ENCODE measurements at places on chromosomes 16 and 17.

DNA sequence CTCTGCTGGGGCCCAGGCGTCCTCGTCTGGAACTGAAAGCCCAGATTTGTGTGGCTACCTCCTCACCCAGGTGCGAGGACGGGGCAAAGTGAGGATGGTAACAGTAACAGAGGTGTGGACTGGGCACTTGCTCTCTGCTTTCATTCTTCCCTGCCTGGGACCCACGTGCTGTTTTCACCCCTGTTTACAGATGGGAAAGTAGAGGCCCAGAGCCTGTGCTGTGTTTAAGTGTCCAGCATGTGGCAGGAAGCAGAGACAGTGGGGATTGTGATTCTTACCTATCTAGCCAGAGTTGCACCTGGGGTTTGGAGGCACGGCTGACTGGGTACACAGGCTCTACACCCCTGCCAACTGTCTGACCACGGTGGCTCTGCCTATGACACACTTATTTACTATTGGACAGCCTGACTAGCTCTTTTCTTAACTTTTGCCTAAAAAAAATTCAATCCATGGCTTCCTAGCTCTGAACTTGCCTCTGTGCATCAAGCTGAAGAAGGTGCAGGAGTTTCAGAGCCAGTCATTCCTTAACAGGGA lies 155.4 kb downstream of the CLEC16A start:
- no peak for DNase-seq

- no peak for DNase-seq
Measured at GRCh38 chr16:50814541-50814940, 72.7 kb downstream of the CYLD start.

- no peak for DNase-seq
Measured at GRCh38 chr17:30961209-30962188, 9.3 kb upstream of the RNF135 start.

DNA sequence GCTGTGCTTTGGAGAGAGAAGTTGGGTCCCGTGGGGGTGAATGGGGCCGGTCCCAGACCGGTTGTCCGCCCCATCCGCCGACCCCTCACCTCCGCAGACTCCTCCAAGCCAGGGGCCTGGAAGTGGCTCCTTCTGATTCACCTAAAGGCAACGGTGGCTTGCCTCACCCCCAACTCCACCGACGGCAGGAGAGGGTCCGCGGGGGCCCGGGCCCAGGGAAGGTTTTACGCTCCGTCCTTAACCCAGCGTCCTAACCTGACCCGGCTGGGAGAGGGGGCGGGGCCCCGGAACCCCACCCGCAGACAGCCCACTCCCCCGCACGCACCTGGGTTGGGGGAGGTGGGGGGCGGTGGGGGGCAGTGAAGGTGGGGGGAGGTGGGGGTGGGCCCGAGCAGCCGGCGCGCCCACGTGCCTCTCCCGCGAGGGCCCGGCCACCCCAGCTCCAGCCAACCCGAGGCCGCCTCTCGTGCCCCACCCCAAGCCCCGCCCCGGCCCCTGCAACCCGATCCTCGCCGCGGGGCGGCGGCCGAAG lies 12.7 kb upstream of the CD300A start:
- peak; percentile 85 for DNase-seq

- no peak for DNase-seq
Measured at GRCh38 chr16:64809876-64810629, 311.8 kb downstream of the CDH11 start.

- DNase-seq = no peak
Measured at GRCh38 chr17:58268326-58268725, 12.4 kb downstream of the MPO start.

- no peak for DNase-seq
Measured at GRCh38 chr17:34098699-34099098, 156.4 kb upstream of the CCL2 start.

GRCh38 chr16:49019081-49019633 lies 262.5 kb downstream of the CBLN1 start:
- DNase-seq = no peak

GRCh38 chr17:79834565-79835469 lies 4.4 kb downstream of the CBX4 start:
- no peak for DNase-seq

- DNase-seq = no peak
Measured at GRCh38 chr16:38941-39892, 14.2 kb downstream of the POLR3K start.

DNA sequence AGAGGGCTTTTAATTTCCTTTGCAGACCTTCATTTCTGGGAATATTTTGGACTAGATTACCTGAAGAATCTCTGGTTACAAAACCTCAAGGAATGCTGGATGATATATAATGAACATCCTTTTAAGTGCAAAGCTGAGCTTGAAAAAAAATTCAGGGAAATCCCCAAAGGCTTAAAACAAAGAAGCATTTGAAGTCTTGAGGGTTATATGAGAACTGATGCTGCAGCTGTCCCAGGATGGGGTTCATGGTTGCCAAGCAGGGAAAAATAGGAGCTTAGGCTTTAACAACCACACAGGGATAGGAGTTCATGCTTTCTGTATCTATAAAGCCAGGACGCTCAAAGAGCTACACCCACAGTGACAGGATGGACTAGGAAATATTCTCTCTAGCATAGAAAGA lies 150.4 kb upstream of the IRX5 start:
- no peak for DNase-seq

DNA sequence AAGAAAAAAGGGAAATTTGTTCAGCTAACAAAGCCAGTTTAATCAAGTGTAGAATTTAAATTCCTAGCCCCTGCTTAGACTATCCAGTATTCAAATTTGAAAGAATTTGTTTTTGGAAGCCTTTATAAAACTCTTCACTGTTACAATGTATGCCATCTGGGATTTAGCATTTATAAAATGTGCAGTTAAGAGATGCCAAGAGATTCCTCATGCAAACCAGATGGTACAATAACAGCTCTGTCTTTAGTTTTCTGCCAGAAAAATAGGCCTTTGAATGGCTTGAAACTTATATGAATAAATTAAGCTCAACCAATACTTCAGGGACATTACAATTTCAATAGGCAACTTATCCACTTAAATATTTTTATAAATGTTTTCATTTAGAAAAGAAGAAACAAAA lies 6.8 kb upstream of the ANKS4B start:
- no peak for DNase-seq

- no peak for DNase-seq
Measured at GRCh38 chr16:14315683-14316320, 244.7 kb downstream of the MRTFB start.

GRCh38 chr17:41697122-41697962 lies 8.7 kb downstream of the EIF1 start:
- DNase-seq = no peak

DNA sequence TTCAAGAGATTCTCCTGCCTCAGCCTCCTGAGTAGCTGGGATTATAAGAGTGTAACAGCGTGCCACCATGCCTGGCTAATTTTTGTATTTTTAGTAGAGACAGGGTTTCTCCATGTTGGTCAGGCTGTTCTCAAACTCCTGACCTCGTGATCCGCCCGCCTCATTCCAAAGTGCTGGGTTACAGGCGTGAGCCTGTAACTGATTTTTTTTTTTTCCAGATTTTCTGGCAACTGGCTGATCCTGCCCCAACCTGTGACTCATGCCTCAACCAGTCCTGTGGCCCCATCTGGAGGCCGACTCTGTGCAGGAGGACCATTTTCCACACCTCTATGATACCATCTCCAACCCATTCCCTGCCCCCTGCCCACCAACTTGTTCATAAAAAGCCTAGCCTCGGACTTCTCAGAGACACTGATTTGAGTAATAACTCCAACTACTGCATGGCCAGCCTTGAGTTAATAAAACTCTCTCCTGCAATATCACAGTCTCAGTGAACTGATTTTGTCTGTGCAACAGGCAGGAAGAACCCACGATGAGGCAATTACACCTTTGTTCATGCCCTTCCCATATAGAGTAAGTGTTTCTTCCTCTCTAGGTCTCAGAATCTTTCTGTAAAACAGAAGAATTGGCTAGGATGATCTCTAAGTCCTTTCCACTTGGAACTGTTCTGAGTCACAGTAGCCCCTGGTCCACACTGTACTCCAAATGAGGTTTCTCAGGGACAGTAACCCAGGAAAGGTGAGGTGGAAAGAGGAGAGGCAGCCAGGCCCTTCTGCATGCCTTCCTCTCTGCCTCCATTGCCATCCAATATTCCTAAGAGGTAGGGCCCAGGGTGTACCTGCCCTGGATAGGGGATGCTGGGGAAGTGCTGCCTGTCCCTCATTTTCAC lies 8.8 kb upstream of the CNOT1 start:
- no peak for DNase-seq

DNA sequence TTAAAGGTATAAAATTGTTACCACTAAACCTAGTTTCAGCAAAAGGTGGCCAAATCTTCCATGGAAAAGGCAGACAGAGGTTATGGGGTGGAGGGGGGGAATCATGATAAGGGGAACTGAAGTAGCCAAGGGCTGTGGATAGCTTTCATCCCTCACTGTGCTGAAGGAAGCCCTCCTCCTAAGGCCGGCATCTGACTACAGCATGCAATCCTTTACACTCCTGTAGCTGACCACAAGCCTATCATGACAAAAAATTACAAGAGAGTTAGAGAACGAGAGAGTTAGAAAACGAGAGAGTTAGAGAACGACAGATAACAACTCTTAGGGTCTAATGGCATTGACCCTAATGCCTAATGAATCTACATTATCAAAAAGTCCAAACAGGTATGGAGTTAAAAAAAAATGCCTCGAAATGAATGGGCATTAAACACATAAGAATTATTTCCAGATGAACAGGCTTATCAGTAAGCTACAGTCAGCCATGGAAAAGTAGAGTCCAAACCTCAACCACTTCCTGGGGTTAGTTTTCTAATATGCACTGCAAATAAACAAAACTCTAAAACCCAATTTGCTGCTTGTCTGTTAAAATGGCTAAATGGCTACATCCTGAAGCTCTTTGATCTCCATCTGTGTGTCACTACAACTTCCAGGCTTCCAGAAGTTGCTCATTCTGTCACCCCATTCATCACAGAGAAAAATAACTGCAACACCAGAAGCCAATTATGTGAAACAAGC lies 29.7 kb downstream of the DUSP14 start:
- no peak for DNase-seq

GRCh38 chr17:58759522-58759921 lies 3.9 kb downstream of the PPM1E start:
- no peak for DNase-seq

GRCh38 chr16:27430923-27431484 lies 29.0 kb downstream of the IL21R start:
- no peak for DNase-seq

GRCh38 chr17:51666971-51667705 lies 406.8 kb downstream of the UTP18 start:
- no peak for DNase-seq

DNA sequence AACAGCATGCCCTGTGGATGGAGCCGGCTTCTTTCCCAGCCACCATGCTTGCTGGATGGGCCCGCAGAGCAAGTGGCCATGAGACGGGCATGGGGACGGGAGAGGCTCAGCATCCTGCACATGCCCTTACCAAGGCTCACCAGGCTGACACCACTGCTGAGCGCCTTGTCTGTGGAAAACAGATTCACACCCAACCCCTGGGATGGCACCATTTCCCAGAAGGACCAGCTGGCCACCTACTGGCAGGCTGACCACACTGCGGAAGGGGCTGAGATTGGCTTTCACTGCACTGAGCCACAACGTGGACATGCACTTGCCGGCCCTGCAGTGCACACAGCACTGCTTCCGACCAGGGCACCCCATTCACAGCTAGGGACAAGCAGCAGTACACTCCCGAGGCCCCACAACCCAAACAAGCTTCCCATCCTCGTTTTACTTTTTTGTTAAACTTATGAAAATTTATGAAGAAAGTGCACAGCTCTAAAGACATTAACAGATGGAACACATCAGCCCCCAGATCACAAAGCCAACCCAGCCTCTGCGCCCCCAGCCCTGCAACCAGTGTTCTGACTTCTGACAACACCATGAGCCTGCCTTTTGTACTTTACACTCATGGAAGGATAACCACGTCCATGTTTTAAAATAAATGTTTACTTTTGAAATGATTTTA lies 13.9 kb upstream of the KRTAP17-1 start:
- peak; percentile 48 for DNase-seq

- no peak for DNase-seq
Measured at GRCh38 chr16:87070657-87071056, 246.5 kb downstream of the C16orf95 start.

GRCh38 chr17:72362376-72363088 lies 241.7 kb downstream of the SOX9 start:
- no peak for DNase-seq

DNA sequence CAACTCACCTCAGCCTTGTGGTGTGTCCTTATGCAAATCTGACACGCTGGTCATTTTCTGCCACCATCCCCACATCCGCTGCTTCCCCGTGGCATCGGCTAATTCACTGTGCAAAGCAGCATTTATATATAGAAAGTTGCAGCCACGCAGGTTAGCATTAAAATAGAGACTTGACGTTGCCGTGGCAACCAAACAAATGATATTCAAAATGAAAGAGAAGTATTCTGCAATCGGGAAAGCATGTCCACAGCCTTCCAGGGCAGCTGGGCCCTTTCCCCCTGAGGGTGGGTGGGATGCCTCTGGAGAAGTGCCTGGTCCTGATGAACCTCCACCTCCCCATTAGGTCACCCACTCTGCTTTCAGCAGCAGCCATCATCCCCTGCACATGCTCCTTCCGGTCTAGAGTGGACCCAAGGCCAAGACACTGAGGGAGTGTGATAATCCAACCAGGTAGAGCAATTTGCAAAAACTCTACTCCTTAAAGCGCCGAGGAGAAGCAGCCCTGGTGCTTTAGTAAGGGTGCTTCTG lies 138.7 kb downstream of the GAS7 start:
- DNase-seq = no peak

GRCh38 chr16:81261049-81261648 lies 22.7 kb downstream of the BCO1 start:
- no peak for DNase-seq

- DNase-seq = no peak
Measured at GRCh38 chr16:63614429-63614828, 1507.4 kb downstream of the CDH11 start.

GRCh38 chr17:22507823-22508222 lies 815.5 kb downstream of the KCNJ18 start:
- DNase-seq = no peak

GRCh38 chr17:82297280-82297713 lies 20.1 kb downstream of the CD7 start:
- no peak for DNase-seq

DNA sequence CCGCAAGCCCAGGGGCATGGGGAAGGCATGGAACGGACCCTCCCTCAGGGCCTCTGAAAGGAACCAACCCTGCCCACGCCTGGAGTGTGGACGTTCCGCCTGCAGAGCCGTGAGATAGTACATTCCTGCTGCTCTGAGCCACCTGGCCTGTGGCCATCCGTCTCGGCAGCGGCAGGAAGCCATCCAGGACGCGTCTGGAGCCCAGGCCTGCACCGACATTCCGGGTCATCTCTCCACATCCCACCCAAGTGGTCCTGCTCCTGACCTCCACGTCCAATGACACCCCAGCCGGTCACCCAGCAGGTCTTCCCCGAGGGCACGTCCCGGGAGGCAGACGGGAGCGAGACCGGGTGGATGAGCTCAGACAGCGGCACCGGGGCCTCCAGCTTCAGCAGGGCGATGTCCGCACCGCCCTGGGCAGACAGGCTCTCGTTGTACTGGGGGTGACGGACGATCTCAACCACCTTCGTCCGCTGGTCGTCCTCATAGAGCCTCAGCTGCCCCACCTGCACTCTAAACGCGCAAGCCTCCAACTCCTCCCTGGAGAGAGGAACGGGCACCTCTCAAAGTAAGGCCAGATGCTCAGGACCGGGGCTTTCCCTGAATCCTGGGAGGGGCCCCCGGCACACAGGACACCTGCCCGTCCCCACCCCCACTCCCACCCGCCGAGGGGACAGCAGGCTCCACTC lies 21.3 kb upstream of the UBE2I start:
- no peak for DNase-seq

GRCh38 chr17:46978489-46979146 lies 435 bp downstream of the RPRML start:
- DNase-seq = no peak
